ENCODE measurements at places on chromosomes 11 and 22.

GRCh38 chr22:44933666-44934453, 75.9 kb downstream of the PHF21B start:
- DNase-seq, result no peak

DNA sequence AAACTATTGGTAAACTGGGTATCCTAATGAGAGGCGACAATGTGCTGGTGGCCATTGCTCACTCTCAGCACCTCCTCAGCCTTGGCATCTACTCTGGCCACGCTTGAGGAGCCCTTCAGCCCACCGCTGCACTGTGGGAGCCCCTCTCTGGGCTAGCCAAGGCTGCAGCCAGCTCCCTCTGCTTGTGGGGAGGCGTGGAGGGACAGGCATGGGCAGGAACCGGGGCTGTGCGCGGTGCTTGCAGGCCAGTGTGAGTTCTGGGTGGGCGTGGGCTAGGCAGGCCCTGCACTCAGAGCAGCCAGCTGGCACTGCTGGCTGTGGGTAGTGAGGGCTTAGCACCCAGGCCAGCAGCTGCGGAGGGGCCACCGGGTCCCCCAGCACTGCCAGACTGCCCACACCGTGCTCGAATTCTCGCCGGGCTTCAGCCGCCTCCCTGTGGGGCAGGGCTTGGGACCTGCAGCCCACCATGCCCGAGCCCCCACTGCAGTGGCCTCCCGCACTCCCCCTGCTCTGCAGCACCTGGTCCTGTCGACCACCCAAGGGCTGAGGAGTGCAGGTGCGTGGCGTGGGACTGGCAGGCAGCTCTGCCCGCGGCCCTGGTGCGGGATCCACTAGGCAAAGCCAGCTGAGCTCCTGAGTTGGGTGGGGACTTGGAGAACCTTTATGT, 575.9 kb upstream of the ANO3 start:
- DNase-seq, result no peak

GRCh38 chr11:3015796-3016195, 23.7 kb upstream of the NAP1L4 start:
- no peak for DNase-seq

DNA sequence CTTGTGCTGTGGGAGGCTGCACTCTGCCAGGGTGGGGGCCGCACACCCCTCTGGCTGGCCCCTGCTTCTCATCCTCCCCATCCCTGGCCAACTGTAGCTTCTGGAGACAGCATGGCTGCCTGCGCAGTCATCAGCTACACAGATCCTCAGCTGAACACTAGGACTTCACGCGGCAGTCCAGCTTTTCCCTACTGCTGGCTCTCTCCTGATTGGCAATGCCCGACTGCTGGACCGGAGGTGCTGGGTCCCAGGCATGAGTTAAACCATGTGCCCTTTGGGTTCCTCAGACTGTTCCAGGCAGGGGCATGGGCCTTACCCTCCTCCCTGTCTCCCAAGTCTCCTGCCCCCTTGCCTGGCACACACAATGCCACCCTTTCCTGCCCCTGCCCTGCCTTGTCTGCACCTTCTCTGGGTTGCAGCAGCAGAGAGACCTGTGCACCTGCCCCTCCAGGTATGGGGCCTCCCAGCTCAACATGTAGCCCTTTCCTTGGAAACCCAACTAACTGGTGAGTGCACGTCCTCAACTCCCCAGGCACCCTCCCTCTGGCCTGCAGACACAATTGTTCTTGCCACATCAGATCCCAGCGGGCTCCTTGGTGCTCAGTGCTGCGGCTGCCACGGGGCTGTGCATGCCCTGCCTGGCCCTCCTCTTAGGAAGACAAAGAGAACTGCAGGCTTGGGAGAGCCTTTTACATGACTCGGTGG, 1039.2 kb downstream of the TBC1D22A start:
- no peak for DNase-seq

DNA sequence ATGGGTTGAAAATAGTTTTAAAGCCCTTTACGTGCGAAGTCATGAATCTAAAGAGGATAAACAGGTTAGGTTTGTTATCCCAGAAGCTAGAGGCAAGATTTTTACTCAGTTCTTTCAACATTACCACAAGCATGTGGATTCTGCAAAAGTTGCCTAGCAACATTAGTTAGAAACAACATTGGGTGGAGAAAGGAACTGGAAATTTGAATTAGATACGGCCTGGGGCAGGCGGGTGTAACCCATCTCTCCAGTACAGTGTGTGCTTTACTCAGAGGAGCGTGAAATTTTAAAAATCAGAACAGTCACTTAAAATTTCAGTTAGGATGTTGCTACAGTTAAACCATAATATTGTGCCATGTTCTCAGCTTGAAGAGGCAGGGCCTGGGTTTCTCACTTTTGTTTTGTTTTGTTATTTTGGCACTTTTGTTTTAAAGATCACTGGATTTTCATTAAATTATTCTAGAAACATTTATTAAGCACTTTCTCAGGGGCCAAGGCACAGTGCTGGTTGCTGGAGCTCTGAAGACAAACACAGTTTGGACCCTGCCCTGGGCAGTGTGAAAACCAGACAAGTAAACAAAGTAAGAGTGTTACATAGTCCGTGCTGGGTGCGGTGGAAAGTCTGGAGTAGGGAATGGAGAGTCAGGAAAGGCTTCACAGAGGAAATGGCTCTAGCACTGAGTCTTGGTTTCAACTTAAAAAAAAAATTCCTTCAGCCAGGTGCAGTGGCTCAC, 4.4 kb upstream of the WEE1 start:
- peak; percentile 96 for DNase-seq

GRCh38 chr11:45622861-45623260, 42.6 kb downstream of the CHST1 start:
- DNase-seq, result no peak

DNA sequence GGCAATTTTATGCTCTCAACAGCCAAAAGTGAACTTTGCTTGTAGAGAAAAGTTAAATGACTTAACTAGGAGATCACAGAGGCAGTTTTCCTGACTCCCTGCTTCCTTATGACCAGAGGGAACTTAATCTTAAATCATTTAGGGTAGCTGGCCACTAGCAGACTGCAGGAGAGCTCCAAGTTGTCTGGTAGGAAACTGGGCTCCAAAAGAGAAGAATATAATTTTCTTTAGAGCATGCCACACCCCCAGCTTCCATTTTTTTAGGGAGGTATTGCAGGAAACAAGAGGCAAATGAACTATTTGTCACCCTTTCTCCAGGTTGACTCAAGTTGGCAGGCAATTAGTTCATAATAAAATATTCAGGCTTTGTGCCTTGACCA, 2.6 kb downstream of the METTL15 start:
- peak; percentile 30 for DNase-seq

DNA sequence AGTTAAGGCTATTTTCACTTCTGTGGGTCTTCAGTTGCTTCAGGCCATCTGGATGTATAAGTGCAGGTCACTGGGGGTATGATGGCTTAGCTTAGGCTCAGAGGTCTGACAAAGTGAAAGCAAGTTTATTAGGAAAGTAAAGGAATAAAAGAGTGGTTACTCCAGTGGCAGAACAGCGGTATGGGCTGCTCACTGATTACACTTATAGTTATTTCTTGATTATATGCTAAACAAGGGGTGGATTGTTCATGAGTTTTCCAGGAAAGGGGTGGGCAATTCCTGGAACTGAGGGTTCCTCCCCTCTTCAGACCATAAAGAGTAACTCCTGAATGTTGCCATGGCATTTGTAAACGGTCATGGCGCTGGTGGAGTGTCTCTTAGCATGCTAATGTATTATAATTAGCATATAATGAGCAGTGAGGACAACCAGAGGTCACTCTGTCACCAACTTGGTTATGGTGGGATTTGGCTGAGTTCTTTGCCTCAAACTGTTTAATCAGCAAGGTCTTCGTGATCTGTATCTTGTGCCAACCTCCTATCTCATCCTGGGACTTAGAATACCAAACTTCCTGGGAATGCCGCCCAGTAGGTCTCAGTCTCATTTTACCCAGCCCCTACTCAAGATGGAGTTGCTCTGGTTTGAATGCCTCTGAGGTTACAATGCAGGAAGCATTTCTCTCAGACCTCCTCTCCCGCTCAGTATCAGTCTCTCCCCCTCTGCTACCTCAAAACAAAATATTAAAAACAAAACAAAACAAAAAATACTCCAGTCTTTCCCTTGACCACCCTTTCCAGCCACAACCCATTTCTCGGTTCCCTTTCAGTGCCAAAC, 106.6 kb upstream of the SLC22A12 start:
- DNase-seq, result no peak

GRCh38 chr22:29081517-29082236, 8.8 kb downstream of the KREMEN1 start:
- DNase-seq, result no peak

- no peak for DNase-seq
Observed at GRCh38 chr22:42344361-42344905, 74.0 kb upstream of the TCF20 start.

- DNase-seq, result no peak
Observed at GRCh38 chr11:41320653-41321052, 138.8 kb downstream of the LRRC4C start.

- DNase-seq, result no peak
Observed at GRCh38 chr11:123357353-123357989, 72.6 kb upstream of the GRAMD1B start.

DNA sequence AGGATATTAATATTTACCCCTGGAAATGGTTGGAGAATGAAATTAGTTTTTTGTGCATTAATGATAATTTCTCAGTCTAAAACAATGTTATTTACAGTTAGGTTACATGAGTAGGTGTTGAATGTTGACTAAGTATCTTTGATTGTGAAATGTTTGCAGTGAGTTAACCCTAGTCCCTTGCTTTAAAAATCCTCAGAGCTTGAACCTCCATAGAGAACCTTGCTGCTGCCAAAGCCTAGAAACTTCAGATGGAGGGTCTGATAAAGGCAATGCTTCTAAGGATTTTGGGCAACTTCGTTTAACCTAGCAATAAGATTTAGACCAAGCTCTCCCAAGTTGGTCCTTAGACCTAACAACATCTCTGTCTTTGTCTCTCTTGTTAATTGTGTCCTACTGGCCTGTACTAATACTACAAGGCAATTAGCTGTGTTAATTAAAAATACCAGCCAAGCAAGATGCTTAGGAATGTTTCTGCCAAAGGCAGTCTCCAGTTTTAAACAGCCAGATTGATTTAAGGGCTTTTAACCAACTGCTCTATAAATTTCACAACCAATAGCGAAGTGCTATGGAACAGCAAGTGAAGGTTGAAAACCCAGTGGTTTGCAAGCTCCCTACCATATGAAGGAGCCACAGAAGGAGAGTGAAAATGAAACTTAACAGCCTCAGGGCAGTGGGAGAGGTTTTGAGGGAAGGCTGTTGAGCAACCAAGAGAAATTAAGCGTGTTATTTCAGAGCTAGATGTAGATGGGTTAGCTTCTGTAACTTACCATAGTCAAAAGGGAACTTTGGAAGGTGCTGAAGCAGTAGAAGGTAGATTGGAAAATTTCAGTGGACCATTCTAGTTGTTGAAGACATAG, 295.9 kb upstream of the ANO5 start:
- DNase-seq, result no peak

- peak; percentile 63 for DNase-seq
Observed at GRCh38 chr11:123145220-123145619, 49.8 kb downstream of the CLMP start.

- peak; percentile 89 for DNase-seq
Observed at GRCh38 chr22:35921777-35922176, 106.8 kb downstream of the RBFOX2 start.

DNA sequence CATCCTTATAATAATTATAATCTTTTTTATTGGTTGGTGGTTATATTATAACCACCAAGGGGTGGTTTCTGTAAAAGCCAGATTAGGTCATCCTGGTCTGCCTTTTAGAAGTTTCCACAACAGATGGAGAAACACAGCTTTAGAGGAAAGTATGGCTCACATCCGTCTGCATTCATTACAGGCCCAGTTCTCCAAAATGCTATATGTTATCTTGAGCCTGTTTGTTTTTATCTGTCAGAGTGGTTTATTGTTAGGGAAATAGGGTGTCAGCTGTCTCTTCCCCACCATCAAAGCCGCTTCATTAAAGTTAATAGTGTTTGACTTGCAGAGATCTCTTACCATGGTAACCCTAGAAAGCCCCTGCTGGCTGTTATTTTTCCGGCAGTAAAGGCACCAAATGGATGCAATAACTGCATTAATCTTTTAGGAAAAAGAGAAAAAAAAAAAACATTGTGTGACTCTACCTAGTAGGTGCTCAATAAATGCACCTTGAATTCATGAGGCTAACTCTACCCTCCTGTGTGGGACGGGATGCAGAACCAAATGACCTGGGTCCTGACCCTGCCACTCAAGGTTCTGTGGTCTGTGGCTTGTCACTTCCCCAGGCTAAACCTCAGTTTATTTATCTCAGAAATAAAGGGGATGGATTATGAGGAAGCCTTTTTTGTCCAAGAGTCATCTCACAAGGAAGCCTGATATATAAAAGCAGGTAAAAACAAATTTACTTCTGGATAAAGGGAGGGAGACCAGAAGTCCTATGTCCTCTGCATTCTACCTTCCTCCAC, 118.3 kb downstream of the WT1 start:
- no peak for DNase-seq

GRCh38 chr11:85407648-85408047, 219.5 kb downstream of the DLG2 start:
- no peak for DNase-seq

DNA sequence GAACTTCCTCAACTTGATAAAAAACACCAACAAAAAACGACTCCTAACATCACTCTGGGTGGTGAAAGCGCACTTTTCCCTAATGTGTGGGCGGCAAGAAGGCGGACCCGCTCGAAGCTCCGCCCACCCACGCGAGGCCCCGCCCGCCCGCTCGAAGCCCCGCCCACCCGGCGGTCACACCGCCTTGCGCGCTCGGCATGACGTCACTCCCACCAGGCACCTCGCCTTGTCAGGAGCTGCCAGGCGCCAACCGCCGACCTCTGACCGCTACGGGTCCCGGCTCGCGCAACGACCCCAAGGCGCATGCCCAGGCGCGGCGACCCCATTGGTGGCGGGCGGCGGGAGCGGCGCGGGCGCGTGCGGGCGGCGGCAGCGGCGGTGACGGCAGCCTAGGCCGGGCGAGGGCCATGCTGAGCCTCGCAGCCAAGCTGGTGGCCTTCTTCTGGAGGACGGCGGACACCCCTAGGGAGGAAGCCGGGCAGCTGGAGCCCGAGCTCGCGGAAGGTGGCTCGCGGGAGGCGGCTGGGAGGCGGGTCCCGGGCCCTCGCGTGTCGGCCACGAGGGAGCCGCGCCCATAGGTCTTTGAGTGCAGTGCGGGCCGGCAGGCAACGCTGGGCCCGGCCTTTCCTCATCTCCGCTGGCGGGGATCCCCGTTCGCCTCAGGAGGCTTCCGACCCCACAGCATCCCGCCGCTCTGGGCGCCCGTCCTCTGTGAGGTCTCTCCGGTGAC, at the start of gene MOV10L1:
MOV10L1 (plus strand) TSS at position 325 of the 730 bp plus-strand sequence; CDS start at position 408, 83 bp downstream.
- DNase-seq, result no peak

DNA sequence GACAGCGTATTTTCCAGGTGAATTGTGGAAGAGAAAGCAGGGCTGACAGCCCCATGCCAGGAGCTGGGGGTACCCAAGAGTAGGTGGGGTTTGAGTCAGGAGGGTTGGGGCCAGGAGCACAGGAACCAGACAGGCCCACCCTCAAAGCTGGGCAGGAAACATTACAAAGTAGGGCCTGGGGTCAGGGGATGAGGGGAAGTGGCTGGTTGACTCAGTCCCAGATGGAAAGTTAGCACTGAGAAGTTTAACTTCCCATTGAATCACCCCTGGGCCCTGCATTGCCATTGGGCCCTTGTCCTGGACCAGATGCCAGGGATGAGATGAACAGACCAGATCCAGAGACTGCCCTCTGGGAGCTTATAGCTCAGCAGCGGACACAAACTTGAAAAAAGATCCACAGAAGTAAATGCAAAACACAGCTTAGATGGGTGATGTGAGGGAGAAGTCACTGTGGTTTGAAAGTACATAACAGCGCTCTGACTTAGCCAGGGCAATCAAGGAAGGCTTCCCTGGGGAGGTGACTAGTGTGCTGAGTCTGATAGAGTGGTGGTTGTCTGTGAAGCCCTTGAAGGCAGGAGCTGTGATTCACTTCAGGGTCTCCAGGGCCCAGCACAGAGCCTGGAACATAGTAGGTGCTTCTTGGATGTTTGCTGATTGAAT, 2.2 kb downstream of the MAFF start:
- DNase-seq, result no peak

All from Caki2 (cell line).